ENCODE measurements at places on chromosomes 3 and 15.

DNA sequence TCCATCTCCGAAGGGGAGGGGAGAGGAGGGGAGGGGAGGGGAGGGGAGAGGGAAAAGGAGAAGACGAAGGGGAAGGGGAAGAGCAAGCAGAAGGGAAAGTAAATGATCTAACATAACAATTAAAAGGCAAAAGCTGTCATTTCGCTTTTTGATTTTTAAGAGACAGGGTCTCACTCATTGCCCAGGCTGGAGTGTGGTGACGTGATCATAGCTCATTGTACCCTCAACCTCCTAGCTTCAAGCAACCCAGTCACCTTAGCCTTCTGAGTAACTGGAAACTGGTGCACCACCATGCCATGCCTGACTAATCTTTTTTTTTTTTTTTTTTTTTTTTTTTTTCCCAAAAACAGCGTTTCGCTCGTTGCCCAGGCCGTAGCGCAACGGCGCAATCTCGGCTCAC lies 22.6 kb downstream of the ADAM10 start:
- DNase-seq, result no peak

DNA sequence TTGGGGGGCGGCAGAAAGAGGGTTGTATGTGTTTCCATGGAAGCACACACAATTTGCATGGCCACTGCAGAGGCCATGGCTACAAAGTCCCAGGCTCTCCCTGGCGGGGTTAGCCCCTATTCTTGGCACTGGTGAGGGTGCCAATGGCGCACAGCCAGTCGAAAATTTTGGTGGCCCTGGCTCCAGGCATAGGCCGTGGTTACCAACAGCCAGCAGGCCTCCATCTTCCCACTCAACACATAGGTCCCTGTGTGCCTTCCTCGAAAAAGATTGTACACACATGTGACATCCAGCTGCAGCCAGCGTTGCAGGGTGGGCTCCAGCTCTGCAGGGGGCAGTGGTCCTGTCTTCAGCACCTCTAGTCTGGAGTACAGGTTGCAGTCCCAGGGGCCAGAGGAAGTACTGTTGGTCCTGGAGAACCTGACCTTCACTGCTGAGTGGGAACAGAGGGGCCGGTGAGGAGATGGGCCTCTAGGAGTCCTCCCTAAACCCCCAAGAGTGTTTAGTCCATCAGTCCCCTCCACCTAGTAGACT lies 7.1 kb downstream of the P4HTM start:
- DNase-seq, result no peak

DNA sequence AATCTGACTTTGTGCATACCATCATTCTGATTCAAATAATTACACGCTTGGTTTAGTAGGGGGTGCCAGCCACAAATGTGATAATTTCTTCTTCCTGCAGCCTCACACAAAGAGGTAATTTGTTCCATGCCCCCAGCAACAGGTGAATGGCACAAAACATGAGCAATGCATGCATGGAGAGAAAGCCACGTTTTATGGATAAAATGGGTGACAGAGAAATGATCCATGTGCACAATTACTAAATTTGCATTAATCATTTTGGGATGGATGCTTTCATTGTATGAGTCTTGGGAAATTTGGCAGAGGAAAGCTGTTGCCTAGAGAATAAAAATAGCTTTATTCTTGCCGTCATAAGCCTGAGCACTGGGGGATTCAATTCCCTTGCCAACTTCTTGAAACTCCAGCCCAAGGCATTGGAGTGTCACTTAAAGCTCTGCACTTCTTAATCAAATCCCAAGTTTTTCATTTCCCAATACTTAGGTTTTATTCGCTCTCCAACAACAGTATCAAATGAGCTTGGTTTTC lies 411.6 kb downstream of the GBE1 start:
- DNase-seq, result no peak

DNA sequence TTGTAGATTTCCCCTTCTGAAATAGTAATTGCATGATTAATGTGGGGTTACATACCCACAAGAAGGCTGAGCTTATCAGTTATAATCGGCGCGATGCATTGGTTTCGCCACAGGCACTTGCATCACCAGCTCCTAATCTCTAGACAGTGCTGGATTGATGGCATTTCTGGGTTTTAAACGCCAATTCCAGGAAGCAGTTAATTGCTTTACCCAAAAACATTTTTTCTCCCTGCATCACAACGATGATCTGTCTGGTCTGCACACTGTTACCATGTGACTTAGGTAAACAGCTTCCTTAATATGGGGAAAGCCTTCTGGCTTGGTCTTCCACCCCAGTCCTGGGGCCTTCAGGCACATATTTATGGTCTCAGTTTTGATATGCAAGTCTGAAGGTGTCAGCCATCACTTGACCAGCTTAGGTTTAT lies 70.0 kb upstream of the HEG1 start:
- no peak for DNase-seq

- DNase-seq, result no peak
Observed at GRCh38 chr15:37733628-37734027, 200.8 kb upstream of the TMCO5A start.

DNA sequence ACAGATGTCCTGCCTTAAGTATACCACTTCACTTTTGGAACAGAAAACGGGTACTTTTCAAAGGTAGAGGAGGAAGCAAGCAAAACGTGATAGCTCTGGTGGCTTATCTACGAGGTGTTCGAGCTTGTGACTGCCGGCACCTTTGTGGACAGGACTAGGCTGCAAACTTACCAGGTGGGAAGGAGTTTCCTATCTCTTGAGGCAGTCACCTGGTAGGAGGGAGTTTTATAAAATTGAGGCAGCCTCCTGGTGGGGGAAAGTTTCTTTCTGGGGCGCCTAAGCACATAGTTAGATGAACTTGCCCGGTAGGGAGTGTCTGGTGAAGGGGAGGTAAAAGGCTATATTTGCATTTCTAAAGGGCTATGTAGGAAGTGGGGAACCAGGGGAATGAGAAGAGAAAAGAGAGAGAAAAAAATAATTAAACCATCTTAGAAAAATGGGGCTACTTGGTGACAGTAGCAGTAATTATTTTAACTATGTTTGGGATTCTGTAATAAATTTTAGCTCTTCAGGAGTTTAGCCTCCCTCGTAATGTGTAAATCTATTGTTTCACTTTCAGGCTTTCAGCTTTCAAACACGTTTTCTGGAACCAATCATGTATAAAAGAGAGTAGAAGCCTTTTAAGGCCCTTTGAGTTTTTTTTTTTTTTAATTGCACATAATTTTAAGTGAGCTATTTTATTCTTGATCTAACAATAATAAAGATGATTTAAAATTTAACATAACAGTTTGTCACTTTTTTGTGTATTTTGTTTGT lies 131.0 kb downstream of the IL5RA start:
- no peak for DNase-seq

DNA sequence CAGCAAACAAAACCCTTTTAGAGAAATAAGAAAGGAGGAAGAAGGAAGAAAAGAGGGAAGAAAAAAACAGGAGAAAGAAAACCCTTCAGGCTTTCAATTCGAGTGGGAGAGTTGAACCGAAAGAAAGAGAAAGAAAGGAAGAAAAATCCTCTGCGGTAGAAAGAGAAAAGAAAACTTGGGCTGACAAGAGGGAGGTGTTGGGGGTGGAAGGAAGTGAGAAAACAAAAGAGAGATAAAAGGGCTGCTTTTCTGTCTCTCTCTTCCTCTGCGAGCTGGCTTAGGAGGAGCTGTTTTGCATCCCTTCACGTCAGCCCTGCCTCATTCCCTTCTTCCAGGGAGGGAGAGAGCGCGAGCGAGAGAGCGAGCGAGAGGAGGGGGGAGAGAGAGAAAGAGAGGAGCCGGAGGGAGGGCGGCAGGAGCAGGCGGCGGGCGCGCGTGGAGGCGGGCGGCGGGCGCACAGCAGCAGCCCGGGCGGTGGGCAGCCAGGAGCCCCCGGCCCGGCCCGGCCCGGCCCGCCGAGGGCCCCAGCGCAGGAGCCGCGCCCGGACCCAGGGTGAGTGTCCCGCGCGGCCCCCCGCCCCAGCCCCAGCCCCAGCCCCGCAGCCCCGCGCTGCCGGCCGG lies at the start of gene ZNF710:
Gene ZNF710, plus strand, starts transcription at position 263 of the 621 bp plus-strand sequence. CDS start 65,814 bp downstream, outside the sequence.
- peak; percentile 47 for DNase-seq

DNA sequence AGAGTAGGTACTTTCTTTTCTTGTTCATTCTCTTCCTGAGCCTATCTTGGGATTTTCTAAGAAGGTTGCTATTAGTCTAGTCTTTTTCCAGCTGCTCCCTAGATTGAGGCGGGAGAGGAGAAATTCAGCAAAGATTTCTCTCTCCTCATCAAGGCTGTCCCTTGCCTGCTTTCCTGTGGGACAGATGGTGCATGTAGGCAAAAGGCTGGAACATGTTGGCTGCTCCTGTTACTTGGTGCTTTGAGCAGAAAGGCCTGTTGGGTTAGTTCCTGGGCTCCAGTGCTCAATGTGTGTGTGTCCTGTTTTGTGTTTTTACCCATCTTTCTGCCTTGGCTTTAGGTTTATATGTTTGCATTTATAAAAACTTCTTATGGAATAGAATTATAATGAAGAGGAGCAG lies 9.1 kb upstream of the SNRPN start:
- DNase-seq, result no peak

Measured in HAP-1 (cell line).